NCI-H446 (cell line): ENCODE measurements at places on chromosomes 1 and 21.

- DNase-seq: no peak
Observed at GRCh38 chr1:160156361-160156760, 5.0 kb downstream of the ATP1A4 start.

DNA sequence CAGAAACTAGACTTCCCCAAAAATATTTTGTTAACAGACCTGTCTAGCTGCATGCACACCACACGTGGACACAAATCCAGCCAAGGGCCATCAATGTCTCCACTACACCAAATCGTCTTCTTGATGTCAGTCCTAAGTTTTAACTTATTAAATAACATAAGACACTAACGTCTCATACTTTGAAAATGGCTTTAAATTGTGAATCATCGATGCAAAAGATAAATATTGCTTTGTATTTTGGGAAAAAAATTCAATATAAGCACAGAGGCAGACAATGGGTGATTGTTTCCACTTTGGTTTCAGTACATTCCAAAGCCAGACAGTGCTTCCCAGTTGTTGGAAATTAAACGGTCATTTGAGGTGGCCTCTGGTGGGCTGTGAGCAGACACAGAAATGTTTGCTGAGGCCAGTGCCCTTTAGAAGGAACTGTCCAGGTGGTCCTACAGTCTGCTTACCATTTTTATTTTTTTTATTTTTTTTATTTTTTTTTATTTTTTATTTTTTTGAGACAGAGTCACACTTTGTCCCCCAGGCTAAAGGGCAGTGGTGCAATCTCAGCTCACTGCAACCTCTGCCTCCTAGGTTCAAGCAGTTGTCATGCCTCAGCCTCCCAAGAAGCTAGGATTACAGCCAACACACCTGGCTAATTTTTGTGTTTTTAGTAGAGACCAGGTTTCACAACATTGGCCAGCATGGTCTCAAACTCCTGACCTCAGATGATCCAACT lies 1.8 kb upstream of the KIAA2013 start:
- DNase-seq: no peak

- peak; percentile 19 for DNase-seq
Observed at GRCh38 chr1:45304311-45305081, 22.2 kb upstream of the HPDL start.

GRCh38 chr1:59409986-59410385 lies 113.1 kb downstream of the FGGY start:
- no peak for DNase-seq

DNA sequence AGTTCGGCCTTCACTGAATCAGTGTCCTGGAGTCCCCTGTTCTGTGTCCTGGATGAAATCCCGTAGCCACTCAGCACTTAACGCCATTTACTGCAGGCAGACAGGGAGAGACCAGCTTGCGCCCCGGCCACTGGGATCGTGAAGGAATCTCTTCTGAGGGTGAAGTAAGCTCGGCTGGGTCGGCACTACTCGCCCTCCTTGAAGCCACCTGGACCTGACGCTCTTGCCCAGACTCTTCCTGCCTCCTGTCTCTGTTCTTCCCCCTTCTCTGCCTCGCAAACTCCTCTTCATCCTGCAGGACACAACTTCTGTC lies 99.9 kb upstream of the ZBTB40 start:
- no peak for DNase-seq

GRCh38 chr1:179743679-179744400 lies 749 bp downstream of the FAM163A start:
- no peak for DNase-seq

- DNase-seq: no peak
Observed at GRCh38 chr1:32115496-32115895, 7.6 kb downstream of the KPNA6 start.
